ENCODE measurements at places on chromosomes 6 and 20.

- DNase-seq = no peak
Observed at GRCh38 chr6:101832371-101832770, 438.9 kb downstream of the GRIK2 start.

- DNase-seq = no peak
Observed at GRCh38 chr20:61692479-61692878, 373.2 kb downstream of the TAF4 start.

GRCh38 chr20:6489361-6490171 is 277.9 kb upstream of the BMP2 start:
- DNase-seq = no peak

- DNase-seq = no peak
Observed at GRCh38 chr6:52994031-52994838, 849 bp downstream of the GSTA4 start.

DNA sequence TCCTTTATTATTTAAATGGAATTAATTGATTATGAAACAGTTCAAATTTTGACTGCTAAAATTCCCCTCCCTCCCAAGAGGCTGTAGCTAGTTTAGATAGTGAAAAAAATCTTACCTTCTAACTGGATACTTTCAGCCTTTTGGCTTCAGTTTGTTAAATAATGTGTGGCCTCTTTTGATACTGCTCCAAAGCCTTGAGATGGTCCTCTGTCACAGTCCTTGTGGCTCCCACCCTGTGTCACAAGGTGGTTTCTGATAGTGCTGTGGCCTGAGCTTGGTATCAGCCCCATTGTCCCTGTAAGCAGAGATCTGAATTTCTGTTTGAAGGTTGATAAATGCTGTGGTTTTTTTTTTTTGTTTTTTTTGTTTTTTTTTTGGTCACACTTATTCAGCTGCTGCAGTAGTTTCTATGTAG is 20.8 kb downstream of the PANK2 start:
- no peak for DNase-seq

- DNase-seq = no peak
Observed at GRCh38 chr6:67630146-67630545, 1004.9 kb upstream of the ADGRB3 start.

- DNase-seq = peak; percentile 65
Observed at GRCh38 chr20:38805502-38805957, at the start of gene PPP1R16B. TSS of gene PPP1R16B (plus strand) at chr20:38805697. CDS start at chr20:38835926, 30,229 bp downstream.

GRCh38 chr6:76644231-76644630 is 571.8 kb upstream of the IMPG1 start:
- no peak for DNase-seq

GRCh38 chr6:75946146-75946831 is 126.2 kb downstream of the IMPG1 start:
- DNase-seq = no peak

DNA sequence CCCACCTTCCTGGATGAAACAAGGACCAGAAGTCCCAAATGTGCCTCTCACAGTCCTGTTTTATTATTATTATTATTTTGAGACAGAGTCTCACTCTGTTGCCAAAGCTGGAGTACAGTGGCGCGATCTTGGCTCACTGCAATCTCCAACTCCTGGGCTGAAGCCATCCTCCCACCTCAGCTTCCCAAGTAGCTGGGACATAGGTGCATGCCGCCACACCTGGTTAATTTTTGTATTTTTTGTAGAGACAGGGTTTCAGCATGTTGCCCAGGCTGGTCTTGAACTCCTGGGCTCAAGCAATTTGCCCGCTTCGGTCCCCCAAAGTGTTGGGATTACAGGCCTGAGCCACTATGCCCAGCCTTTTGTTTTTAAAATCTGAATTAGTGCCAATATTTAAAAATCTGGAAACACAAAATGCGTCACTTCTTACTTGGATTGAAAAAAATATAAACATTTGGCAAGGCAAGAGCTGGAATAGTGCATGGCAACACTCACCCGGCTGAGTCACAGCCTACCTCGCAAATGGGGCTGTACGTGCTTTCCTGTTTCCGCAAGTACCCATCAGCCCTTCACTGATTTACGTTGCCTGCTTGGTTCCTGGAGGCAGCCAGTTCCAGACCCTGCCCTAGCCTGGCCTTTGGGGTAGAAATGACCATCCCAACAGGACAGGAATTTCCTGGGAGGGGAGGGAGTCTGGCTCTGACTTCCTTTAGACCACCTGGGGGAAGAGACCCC is 6.3 kb downstream of the SDCBP2 start:
- DNase-seq = no peak

GRCh38 chr6:32581315-32582095 is 8.1 kb downstream of the HLA-DRB1 start:
- DNase-seq = no peak

- DNase-seq = no peak
Observed at GRCh38 chr20:47099825-47100441, 205.3 kb downstream of the EYA2 start.

- no peak for DNase-seq
Observed at GRCh38 chr20:8646716-8647115, 422.2 kb upstream of the PLCB4 start.

DNA sequence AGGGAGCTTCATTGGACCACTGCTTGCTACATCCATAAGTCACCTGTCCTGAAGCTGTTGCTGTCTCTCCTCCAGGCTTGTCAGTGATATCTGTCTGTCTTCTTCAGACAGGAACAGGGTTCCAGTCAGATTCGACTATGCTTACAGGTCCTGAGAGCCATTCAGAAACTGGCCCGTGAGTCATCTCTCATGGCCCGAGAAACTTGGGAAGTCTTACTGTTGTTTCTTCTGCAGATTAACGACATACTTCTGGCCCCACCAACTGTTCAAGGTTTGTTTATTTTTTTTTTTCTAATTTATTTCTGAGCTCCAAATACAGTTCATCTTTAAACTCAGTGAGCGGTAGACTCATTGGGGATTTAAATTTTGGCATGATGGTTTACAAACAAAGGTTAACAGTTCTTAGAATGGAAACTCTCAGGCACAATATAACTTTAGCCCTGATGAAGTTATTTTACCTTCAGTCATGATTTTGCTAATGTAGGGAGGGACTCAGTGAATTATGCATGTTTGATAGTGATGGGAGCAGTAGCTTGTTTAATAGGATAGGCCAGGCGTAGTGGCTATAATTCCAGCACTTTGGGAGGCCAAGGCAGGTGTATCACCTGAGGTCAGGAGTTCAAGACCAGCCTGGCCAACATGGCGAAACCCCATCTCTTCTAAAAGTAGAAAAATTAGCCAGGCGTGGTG is 24.7 kb downstream of the RALGAPB start:
- no peak for DNase-seq

- DNase-seq = no peak
Observed at GRCh38 chr6:43639984-43640800, 4.6 kb downstream of the MAD2L1BP start.

DNA sequence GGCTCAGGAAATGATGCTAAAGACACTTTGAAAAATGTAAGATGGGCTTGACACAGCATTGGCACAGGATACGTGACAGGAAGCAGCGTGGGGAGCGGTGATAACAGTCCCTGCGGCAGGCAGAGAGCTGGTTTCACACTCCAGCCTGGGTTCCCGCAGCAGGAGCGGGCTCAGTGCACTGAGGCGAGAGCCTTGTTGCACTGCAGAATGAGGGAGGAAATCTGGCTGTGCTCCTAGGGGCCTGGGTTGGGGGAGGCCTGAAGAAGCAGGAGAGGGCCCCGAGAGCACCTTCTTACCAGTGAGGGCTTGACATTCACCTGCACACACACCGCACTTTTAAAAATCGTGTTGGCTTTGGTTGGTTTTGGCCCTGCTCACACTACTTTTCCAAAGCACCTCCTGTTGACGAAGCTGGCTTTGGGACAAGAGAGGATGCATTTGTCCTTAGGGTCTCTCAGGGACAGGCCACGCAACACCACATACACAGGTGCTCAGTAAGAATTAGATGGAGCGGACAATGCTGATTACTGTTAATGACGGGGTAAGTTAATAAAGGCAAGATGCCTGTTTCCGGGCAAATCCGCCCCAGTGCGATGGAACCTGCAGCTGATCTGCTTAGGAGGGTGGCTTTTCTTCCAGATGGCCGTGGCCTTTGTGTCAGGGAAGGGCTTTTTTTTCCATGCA is 49.4 kb upstream of the ARMC2 start:
- peak; percentile 46 for DNase-seq

GRCh38 chr6:137150072-137150471 is 23.4 kb downstream of the IL22RA2 start:
- no peak for DNase-seq

DNA sequence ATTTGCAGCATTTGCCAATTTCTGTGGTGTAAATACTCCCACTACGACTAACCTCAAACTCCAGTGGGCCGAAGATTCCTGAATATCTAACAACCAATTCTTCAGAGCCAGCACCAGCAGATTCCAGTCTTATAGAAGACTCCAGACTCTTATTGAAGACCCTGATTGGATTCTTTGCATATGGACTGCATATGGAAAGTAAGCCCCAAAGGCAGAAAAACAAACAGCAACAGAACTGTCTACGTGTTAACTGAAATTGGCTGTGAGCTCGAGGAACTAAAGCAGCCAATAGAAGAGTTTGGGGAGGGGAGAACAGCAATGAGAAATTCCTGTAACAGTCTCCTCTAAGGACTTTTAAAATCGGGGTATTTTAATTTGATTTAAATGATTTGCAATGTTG is 19.7 kb upstream of the NRSN1 start:
- no peak for DNase-seq

- DNase-seq = no peak
Observed at GRCh38 chr6:66068907-66069306, 361.9 kb upstream of the EYS start.

- no peak for DNase-seq
Observed at GRCh38 chr6:84059082-84059481, 25.5 kb downstream of the MRAP2 start.

- DNase-seq = peak; percentile 69
Observed at GRCh38 chr6:7137335-7138045, 29.7 kb downstream of the RREB1 start.

DNA sequence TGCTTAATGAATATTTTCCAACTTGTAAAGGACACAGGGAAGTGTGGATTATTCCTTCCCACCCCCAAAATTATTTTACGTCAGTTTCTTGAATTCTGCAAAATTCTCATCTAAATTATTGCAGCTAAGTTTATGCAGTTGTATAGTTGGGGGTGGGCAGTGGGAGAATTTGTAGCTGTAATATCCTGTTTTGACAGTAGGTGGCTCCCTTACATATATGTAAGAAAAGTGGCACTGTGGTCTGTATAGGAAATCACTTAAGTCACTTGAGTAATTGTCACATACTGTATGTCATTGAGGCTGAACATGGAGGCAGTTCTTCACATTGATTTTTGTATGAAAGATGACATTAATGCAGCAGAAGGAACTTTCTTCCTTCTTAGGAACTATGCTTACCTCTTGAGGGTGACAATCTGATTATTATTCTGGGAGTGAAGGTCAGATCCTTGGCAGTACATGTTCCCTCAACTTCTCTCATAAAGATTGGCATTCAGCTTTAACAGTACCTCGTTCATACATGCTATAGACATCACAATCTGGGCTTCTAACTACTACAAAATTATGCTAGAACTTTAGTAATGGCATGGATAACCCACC is 14.6 kb upstream of the CFAP206 start:
- DNase-seq = no peak

DNA sequence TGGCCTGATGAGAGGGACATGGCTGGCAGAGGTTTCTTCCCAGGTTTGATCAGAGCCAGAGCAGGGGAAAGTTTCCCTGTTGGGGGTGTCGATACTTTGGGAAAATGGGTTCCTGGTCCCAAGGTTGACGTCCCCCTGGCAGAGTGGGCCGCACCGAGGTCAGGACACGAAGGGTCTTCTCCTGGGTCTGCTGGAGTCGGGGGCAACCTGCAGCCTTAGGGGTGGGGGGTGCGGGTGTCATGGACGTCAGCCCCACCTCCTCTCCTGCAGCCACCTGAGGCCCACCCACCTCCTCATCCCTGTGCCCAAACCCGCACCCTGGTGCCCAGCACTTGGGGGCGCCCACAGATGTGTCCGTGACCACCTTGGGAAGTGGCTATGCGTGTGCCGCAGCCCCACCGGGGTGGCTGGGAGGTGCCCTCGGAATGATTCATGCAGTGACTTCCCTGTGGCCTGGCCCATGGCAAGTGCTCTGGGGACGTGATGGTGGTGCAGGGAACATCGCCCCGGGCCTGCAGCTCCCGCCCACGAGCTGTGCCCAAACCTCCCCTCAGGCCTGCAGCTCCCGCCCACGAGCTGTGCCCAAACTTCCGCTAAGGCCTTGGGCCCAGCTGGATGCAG is 64.9 kb downstream of the YTHDF1 start:
- no peak for DNase-seq

DNA sequence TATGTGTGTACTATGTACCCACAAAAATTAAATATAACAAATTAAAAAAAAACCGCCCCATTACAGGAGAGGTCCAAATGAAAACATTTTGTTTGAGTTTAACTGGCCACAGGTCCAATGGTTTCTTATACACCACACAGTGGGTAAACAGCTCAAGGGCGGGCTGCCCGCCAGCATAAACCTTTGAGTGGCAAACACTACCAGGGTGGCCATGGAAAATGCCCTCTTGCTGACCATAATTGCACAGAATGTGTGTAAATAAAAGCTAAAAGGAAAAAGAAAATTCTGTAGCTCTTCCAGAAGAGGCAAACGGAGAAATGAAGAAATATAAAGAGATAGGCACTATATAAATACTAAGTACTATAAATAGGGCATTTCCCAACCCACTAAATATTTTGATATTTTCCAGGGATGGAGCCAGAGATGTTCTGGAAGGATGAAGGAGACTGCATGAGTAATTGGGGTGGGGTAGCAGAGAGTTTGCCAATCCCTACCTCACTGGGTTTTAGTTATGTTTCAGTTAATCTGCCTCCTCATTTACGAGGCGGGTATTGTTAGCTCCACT is 1.1 kb upstream of the CDC5L start:
- no peak for DNase-seq

GRCh38 chr6:36023996-36024795 is at the start of gene SLC26A8:
TSS of gene SLC26A8 (minus strand) at chr6:36024641. CDS start at chr6:36019707, 4,934 bp downstream.
- DNase-seq = no peak

GRCh38 chr6:36730424-36731380 is 33.1 kb downstream of the RAB44 start:
- DNase-seq = no peak

DNA sequence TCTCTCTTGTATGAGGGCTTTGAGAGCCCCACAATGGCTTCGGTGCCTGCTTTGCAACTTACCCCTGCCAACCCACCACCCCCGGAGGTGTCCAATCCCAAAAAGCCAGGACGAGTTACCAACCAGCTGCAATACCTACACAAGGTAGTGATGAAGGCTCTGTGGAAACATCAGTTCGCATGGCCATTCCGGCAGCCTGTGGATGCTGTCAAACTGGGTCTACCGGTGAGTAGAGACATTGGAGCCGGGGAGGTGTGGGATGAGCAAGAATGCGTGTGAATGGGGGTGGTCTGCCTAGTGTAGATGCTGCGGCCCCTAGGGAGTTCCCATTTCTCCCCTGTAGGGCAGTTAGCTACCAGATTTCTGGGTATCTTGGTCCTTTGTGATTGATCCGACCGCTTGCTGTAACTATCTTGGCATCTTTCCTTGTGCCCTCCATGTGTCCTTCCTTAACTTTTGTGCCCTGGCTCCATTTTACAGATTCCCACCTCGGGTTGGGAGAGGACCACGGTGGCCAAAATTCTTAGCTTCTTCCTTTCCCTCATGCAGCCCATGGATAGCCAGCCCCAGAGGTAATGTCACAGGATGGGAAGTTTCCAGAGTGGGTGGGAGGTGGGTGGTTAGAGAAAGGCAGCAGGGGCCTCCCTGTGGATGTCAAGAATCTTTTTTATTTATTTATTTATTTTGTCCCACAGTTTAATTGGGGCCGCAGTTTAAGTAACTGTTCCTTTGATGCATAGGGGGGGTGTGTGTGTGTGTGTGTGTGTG is 6.3 kb downstream of the BRD2 start:
- no peak for DNase-seq
